Eye (tissue), 1 donor: ENCODE measurements at places on chromosomes 3 and 15.

GRCh38 chr15:101188637-101189408 lies 63.0 kb downstream of the CHSY1 start:
- DNase-seq = no peak

DNA sequence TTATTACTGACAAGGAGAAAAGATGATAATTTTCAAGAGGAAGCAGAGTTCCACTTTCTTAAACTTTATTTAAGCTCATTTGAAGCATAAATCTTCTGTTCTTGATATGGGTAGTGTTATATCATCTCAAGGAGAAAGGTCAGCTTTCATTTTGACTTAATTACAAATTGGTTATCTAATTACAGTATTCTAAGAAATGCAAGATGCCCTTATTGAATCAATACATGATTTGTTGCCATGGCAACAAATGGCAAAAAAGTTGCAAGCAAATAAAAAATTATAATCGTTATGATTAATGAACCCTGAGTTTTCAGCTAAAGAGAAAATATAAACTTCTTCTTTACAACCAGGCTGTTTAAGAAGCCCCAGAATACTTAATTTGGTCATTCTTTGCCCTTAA lies 622.7 kb downstream of the RBMS3 start:
- no peak for DNase-seq

GRCh38 chr3:40504636-40505430 lies 1.0 kb upstream of the ZNF620 start:
- peak; percentile 6 for DNase-seq

DNA sequence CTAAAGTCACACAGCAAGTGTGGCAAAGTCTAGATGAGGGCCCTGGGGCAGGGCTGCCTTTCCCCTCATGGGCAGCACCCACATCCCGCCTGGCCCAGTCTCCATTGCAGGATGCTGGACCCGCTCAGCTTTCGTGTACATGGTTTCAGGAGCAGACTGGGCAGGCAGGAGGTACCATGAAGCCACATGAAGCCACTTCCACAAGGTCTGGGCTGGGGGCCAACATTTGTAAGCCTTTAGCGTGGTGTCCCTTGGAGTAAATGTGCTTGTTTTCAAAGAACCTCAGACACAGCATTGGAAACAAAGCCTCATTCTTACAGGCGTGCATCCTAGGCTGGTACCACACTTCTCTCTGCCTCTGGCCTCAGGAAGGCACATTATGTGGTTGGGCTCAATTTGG lies 34.5 kb downstream of the UMPS start:
- no peak for DNase-seq

DNA sequence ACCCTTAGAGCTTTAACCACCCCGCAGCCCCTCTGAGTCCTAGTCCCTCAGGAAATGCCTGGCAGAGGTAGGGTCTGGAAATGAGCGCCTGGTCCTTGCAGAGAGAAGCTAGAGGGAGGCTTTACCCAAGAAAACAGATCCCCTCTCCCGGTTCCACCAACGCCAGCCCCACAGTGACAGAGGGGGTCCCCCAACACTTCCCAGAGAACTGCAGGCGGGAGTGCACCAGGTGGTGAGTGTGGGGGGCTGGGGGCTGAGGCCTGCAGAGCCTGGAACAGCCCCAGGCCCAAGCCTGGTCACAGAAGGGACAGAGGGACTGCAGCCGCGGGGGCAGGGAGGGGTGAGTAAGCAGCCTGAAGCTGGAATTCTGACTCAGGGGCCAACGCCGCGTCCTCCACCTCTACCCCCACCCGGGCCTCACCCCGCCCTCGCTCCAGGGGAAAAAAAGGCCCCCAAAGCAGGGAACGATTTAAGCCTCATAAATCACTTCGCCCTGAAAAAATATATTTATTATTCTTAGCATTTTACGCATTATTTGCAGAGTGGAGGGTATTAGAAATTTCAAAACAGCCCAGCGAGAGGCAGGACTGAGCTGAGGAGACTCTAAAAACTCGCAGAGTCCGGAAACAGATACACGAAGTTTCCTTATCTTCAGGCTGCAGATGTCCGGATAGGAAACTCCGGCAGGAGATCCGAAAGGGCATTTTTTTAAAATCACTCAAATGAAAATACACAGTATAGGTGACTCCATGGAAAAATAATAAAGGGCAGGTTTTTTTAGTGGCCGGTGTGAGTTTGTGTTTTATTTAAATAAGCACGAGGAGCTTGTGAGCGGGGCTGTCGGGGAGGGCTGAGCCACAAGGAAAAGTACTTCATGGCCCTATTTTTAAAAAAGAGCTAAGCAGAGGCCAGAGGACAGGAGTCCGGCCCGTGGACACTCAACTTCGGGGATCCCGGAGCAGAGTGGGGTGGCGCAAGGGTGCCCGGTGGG lies 10.0 kb downstream of the GATA2 start:
- peak; percentile 77 for DNase-seq

- no peak for DNase-seq
Observed at GRCh38 chr3:153967260-153967659, 153.9 kb upstream of the ARHGEF26 start.

- no peak for DNase-seq
Observed at GRCh38 chr3:33023176-33024136, 72.0 kb downstream of the CCR4 start.

- DNase-seq = no peak
Observed at GRCh38 chr3:124514683-124515082, 215.6 kb upstream of the UMPS start.

- DNase-seq = no peak
Observed at GRCh38 chr3:47016934-47017435, 37.5 kb downstream of the NBEAL2 start.

GRCh38 chr3:2984005-2984830 lies 126.0 kb downstream of the IL5RA start:
- no peak for DNase-seq

DNA sequence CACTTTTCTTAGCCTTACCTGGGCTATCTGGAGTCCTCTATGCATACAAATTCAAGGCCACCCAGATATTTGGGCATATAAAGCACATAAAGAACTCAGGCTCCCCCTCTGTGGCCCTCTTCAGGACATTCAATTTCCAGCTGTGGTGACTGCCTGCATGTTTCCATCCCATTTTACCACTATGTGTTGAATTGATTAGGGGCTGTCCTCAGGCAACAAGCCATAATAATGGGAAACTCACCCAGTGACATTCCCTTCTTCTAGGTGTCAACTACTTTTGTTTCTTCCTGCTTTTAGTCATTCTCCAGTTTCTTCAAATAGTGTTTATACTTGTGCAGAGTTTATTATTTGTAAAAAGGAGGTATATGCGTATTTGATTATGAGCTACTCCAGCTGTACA lies 18.0 kb downstream of the NRG4 start:
- DNase-seq = no peak

DNA sequence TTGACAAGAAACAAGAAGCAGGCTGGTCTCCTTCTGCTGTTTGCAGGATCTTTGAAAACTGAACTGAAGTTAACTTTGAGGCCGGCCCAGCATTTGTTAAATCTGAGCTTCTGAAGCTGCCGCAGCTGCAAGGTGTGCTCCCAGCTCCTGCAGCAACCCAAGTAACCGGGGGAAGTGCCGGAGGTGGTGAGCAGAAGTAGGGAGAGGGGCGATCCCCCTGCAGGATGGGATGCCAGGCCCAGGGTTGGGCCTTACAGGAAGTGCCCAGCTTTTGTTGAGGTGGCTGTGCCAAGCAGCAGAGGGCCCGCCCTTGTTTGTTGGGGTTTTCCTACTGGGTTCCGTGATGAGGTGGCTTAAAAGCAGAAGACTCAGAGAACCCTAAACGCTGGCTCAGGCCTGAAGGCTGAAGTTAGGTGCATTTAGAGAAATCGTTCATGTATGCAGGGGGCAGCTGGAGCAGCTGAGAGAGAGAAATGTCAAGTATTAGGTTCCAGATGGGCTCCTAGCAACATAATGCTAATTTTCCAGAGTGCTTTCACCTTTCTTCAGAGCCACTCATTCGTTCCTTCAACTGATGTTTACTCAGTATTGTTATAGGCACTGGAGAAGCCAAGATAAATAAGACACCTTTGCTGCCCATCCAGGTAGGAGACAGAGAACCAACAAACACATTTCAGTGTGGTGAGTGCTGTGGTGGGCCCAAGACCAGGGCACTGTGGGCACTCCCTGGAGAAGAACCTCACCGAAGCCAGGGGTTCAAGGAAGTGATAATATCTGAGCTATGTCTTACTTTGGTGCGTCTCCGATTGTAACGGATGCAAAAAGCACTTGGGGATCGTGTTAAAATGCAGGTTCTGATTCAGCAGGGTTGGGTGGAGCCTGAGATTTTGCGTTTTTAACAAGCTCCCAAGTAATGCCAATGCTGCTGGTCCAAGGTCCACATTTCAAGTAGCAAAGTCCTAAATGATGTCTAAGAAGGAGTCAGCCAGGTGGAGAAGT lies 42.2 kb upstream of the PLCL2 start:
- DNase-seq = peak; percentile 32

DNA sequence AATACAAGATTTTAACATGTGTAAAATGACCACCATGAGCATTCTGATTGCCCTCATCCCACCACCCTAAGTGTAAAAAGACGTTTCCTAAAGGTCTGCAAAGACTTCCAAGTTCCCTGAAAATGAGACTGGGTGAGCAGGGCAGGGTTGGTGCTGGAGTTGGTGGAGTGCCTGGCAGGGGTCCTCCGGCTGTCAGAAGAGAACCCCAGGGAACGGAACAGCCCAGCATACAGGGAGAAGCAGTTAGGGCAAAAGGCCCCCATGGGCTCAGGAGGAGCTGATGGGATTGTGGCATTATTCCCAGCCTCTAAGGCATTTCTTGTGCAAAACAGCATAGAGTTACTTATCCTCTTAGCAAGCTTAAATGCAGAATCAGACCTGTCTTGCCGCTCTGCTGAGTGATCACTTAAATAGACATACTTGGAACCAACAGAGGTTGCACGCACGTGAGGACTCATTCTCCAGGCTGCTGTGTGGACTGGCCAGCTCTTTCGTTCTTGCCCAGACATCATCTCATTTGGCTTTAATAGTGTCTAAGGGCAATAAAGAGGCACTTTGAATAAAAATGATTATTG lies 36.0 kb downstream of the XYLB start:
- no peak for DNase-seq

DNA sequence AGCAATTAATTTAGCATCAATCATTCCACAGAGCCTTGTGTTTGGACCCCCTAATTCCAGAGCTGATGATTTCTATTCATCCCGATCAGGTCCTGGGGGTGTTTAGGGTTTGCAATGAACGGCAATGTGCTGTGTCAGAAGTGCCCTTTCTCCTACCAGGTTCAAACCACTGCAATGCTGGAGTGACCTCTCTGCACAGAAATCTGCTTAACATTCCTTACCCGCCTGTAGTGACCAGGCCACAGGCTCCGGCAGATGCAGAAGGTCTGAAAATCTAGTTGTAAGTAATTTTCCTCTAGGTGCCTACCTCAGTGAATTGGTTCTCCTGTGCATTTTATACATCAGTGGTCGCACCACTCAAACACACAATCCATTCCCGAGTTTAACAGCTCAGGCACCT lies 725.3 kb upstream of the CFAP20DC start:
- DNase-seq = peak; percentile 40

- peak; percentile 29 for DNase-seq
Observed at GRCh38 chr3:32913790-32914446, 37.5 kb upstream of the CCR4 start.

DNA sequence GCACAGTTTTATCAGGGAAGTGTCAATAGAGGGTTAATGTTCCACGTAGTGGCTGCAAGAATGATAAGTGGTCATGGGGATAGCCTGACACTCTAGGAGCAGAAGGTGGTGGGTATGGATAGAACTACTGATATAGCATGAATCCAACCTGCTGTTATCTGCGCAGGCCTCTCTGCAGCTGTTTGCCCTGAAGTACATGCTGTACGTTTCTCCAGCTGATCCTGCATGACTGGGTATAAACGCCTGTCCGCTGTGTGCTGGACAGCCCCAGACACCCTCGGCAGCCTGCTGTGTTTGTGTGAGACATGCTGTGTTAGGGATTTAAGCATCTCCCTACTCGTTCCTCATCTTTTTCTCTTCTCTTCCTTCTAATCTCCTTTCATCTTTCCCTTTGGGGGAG lies 87.1 kb downstream of the LPP start:
- DNase-seq = peak; percentile 19

DNA sequence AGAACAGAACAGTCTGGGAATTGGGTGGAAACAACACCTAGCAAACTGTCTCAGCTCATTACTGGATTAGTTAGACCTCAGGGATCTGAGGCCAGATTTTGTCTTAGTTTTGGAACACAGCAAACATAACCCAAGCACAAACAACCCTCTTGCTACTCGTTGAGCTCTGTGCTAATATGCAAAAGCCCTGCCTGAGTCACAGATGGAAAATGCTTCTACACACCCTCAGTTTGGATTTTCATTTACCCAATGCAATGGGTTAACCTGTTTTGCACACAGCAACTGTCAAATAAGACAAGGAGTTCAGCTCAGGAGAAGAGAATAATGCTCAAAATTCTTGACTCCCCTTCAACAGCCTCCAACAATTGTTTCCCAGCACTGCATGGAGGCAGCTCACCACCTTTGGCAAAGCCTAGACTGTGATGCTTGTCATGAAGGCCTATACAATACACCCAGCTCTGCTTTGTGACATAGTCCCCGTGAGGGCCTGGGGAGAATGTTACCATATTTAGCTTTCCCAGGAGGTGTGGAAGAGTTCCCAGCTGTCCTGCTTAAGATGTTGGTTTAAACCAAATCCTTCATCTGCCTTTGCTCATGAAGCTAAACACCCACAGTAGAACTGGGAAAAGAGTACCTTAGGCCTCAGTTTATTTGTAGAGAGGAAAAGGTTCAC lies 68.9 kb upstream of the MNS1 start:
- DNase-seq = peak; percentile 5

DNA sequence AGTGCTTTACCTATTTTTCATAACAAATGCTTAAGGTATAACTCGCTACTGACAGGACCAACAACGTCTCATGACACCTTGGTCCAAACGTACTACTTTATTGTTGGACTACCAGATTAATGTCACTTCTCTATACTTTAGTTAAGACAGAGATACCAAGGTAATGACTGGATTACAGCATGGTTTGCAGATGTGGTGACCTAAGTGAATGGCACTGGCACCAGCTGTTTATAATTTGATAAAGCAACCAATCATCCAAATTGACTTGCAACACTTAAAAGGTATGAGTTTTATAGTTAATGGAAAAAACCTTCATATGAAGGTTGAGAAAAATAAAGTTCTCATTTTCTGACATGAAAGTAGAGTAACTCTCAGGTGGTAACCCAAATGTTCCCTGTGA lies 209.0 kb downstream of the NEK10 start:
- DNase-seq = no peak

GRCh38 chr15:89576417-89576773 lies 1.1 kb downstream of the TICRR start:
- DNase-seq = peak; percentile 13

DNA sequence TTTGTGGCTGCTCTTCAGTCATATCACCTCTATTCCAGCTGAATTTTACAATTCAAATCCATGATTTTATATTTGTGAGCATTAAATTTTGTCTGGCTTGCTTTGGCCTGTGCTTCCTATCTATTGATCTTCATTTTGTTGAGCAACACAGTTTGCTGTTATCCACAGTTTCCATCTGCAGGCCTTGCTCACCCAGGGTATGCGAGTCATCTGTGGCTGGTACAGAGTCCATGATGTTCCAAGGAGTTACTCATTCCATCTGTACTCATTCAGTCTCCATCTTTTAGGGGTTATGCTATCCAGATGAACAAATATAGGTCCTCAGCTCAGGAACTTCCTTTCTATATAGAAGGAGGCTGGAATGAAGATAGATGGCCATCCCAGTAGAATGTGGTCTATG lies 70.1 kb upstream of the CCK start:
- no peak for DNase-seq

GRCh38 chr3:51982352-51982837 lies 940 bp upstream of the ACY1 start:
- no peak for DNase-seq

- peak; percentile 47 for DNase-seq
Observed at GRCh38 chr15:67080118-67080899, 14.9 kb downstream of the SMAD3 start.
